ENCODE measurements at places on chromosomes 11 and 22.

DNA sequence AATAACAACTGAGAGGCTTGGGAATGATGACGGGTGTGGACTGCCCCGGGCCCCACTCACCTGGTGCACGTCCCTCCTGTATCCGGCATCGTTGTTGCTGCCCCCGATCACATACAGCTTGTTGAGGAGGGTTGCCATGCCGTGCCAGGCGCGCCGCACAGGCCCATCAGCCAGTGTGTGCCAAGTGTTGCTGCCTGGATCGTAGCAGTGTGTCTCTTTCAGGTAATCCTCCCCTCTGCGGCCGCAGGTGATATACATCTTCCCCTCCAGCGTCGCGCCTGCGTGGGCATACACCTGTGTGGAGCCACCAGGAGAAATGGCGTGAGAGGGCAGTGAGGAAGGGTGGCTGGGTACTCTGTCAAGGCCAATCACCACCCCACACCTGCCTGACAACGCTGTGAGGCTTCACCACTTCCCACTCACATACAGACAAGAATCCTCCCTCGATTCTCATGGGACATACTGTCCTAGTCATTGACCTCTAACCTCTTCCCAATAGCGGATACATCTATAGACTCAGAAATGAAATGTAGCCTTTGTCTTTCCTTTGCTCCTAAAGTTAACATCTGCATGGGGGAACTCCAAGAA is 8.9 kb upstream of the SCARF2 start:
- no peak for DNase-seq

GRCh38 chr22:31148953-31149627 is 8.8 kb upstream of the PLA2G3 start:
- peak; percentile 67 for DNase-seq

- DNase-seq = no peak
Observed at GRCh38 chr11:14773755-14774154, 118.3 kb downstream of the CYP2R1 start.

GRCh38 chr11:109112821-109113280 is 309.1 kb upstream of the C11orf87 start:
- DNase-seq = peak; percentile 57

DNA sequence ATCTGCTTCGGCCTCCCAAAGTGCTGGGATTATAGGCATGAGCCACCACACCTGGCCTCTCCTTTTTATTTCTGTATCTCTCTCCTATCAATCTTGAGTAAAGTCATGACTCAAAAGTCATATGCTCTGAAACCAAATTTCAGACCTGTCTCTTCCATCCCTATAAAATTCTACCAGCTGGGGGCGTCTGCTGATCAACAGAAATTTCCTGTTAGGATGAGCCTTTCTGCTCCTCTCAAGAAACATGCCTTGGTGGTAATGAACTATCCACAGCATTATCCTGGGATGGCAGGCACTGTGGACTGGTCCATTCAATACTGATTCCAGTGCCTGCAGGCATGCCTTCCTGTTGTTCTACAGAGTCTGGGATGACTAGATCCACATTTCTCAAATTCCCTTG is 472.6 kb downstream of the NELL1 start:
- DNase-seq = peak; percentile 43

GRCh38 chr11:111531136-111531535 is 9.4 kb upstream of the LAYN start:
- DNase-seq = no peak

- DNase-seq = no peak
Observed at GRCh38 chr11:14784230-14784629, 107.8 kb downstream of the CYP2R1 start.

- DNase-seq = no peak
Observed at GRCh38 chr11:13251966-13252365, 25.6 kb upstream of the BMAL1 start.

Data from COR-L47 (cell line).